ENCODE measurements at places on chromosomes 3 and 15.

DNA sequence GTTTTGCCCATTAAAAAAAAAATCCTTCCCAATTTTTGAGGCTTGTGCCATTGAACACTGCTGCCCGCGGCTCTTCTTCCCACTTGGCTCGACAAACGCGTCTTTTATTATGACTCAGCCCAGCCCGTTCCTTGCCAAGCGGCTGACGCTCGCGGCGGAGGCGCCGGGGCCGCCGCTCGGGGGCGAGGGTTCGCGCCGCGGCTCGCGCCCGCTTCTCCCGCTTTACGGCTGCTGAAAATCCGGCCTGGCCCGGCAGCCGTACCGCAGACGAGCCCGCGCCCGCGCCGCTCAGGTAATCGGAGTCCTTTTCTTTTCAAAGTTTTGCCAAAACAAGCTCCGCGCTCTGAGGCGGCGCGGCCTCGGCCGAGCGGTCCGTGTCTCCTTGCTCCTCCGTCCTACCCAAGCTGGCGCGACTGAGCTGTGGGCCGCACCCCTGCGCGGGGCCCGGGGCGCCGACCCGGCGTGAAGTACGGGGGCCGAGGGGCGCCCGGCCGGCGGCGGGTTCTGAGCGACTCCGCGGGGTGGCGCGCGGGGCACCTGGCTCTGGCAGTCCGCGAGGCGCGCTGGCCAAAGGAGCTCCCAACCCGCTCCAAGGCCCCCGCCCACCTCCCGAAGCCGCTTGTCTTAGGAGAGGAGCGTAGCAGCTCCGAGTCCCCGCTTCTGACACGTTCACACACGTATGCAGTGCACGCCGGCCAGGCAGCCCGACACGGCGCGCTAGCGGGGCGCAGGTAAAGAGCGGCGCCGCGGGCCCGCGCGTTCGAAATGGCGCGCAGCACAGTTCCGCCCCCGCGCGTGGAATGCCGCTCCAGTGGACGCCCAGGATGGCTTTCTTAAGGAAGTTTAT is 418.2 kb upstream of the NAALADL2 start:
- peak; percentile 84 for DNase-seq

DNA sequence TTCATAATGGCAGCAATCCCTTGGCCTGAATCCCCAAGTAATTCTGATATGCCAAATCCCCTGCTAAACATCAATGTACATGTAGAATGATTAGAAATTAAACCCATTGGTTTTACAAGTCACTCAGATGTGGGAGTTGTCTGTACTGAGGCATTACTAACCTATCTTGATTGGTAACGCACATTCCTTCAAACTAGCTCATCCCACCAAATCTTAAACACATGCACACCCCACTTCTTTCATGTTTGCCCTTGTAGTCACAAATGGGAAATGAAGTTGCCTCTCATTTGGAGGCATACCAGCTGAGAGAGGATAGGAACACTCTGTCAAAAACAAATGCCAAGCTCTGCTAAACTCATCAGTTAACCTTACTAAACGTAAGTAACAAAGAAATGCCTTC is 29.1 kb upstream of the MAN2C1 start:
- DNase-seq = no peak

DNA sequence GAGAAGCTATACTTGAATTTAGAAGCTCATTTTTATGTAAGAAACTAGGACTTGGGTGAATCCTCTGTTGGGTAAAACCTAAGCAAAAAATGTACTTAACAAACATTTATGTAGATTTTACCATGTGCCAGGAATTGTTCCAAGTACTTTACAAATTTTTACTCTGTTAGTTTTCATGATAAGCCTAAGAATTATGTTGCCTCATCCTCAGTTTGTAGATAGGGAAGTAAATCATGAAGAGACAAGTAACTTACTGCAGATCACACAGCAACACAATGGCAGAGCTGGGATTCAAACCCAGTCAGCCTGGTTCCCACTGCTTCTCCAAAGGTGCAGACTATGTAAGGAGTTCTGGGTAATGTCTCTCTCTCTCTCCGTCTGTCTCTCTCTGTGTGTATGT is 169.9 kb downstream of the DIPK2A start:
- DNase-seq = no peak

GRCh38 chr3:52230461-52230860 is 5.0 kb upstream of the TLR9 start:
- DNase-seq = no peak

- DNase-seq = no peak
These were observed 36.0 kb upstream of the CBLB start for GRCh38 chr3:105904678-105905284.

DNA sequence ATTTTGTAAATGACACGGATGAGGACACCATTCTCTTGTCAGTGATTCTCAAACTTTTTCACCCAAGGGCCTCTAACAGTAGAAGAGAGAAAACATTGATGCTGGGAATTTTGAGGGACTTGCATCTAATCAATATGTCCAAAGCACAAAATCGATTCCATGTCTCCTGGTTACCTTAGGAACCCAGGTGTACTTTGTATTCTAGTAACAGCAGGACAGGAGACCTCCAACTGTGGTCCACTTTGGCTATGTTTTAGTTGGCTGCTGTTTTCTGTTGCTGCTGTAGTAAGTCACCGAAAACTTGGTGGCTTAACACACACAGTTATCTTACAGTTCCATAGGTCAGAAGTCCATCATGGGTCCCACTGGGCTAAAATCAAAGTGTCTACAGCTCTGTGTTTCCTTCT is 24.4 kb upstream of the ZBTB38 start:
- no peak for DNase-seq

Data from LNCaP clone FGC (cell line).